ENCODE measurements at places on chromosomes 3 and 15.

GRCh38 chr15:57462381-57462780 lies 86.1 kb downstream of the CGNL1 start:
- DNase-seq: no peak

GRCh38 chr15:92819278-92820235 lies 80.6 kb upstream of the CHD2 start:
- DNase-seq: no peak

GRCh38 chr3:142029791-142030190 lies 119.6 kb downstream of the TFDP2 start:
- no peak for DNase-seq

DNA sequence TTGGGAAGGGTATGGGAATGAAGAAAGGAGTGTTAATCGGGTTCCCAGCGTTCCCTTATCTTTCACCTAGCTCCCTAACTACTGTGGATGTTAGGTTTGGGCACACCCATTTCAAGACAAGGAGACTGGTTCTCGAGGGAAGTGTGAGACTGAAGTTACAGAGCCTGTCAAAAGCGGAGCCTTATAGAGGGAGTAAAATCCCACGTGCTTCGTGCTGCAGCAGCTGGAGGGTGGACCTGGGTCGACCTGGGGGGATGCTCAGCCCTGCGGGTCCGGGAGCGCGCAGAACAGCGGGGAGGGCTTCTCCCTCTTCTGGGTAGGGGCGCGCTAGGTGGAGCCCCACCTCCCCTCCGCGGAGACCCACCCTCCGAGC lies 314 bp upstream of the TMED3 start:
- no peak for DNase-seq

DNA sequence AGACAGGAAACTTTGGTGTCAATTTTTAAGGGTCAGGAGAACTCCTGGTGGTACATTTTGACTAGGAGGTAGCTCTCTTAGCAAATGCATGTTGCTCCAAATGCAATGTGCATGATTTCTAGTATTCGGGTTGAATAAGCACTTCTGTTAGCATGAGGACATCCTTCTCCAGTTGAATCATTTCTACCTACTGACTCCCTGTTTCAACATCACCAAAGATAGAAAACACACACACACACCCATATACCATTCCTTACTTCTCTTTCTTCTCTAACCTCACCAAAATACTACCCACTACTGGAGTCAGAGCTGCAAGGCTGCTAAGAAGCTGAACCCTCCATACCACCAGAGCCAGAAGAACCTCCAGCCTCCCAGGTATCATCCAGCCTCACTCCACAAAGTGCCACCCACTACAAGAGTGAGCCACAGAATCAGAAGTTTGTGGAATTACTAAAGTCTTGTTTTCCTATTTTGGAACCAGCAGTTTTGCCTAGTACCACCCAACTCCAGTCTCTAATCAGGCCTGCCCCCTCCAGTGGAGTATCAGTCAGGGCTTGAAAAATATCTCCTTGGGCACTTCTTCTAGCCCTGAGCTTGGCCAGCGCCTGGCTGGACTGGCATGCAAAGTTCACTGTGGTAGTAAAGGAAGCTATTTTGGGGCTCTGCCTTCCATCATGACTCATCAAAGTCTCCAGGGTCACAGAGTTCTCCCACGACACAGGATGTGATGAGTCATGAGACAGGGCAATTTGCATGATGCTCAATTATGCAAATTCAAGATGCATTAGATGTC lies 110.3 kb downstream of the CYP19A1 start:
- DNase-seq: peak; percentile 33

- DNase-seq: no peak
Measured at GRCh38 chr15:47794252-47794914, 77.1 kb downstream of the SEMA6D start.

DNA sequence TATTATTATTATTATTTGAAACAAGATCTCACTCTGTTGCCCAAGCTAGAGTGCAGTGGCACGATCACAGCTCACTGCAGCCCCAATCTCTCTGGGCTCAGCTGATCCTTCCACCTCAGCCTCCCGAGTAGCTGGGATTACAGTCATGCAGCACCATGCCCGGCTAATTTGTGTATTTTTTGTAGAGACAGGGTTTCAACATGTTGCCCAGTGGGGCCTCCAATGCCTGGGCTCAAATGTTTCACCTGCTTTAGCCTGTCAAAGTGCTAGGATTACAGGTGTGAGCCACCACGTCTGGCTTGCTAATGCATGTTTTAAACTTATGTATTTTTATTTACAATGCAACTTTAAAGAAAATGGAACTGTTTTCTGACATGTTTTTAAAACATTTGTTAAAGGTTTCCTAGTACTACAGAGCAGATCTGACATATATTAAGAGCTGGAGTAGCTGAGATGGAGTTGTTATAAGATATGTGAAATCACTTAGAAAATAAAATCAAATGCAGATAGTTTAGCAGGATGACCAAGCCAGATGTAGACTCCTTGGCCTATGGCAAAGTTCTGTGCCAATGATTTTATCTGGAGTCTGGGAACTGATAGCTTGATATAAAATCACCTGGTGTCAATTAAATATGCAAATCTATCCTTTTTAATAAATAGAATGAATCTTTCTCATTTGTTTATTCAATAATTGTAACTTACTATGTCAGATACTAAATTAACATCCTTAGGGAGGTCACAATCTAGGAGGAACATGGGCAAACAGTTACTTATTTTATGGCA lies 310.1 kb upstream of the NAALADL2 start:
- DNase-seq: no peak

- DNase-seq: no peak
Measured at GRCh38 chr15:49875392-49875791, 243.6 kb downstream of the ATP8B4 start.

GRCh38 chr3:166243511-166243910 lies 406.3 kb upstream of the BCHE start:
- no peak for DNase-seq

DNA sequence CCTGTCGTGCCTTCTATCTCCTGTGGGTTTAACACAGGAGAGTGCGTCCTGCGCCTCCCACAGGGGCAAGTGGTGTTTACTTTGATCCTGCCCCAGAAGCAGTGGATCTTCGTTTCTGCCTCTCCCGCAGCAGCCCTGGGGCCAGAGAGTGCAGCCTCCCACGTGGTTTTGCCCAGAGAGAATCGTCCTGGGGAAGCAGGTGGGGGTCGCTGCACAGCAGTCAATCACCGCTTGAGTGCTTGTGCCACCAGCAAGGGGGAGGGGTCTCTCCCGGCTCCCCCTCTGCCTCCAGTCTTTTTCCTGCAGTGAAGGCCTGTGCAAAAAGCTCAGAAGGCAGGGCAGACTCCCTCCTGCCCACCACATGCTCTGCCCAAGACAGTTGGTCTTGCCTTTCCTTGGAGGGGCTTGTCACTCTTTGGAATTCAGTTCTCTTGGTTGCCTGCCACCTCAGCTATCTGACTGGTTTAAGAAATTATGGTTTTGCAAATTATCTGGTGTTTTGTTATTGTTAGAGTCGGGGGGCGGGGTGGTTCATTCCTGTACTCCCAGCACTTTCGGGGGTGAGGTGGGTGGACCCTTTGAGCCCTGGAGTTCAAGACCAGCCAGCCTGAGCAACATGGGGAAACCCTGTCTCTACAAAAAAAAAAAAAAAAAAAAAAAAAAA lies 26.9 kb downstream of the STOML1 start:
- no peak for DNase-seq

DNA sequence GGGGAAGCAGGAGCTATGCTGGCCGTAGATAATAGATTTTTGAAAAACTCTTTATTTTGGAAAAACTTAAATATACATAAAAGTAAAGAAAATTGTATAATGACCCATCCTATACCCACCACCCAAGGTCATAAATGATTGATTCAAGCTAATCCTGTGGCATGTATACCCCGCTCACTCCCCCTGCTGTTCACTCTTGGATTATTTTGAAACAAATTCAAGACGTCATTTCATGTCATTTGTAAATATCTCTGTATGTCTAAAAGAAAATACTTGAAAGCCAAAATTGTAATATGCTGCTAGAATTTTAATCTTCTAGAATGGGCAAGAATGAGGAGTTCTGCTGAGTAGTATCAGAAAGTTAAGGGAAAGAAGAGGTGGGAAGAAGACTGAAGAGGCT lies 241.7 kb downstream of the FEZF2 start:
- DNase-seq: no peak

- DNase-seq: no peak
Measured at GRCh38 chr3:27990324-27990723, 251.1 kb upstream of the CMC1 start.

GRCh38 chr3:355622-356021 lies 159.1 kb downstream of the CHL1 start:
- no peak for DNase-seq

DNA sequence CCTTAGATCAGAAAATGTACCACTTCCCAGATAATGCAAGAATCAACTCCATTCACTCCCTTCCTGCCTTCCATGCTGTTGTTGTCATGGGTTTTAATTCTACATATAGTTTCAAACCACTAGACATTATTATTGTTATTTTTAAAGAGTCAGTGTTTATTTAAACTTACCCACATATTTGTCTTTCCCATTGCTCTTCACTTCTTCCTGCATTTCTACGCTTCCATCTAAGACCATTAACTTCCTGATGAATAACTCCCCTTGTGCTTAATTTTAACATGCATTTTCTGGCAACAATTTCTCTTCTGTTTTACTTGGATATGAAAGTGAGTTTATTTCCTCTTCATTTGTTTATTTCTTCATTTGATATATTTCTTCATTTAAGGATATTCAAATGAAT lies 127.1 kb upstream of the FHIT start:
- DNase-seq: no peak

DNA sequence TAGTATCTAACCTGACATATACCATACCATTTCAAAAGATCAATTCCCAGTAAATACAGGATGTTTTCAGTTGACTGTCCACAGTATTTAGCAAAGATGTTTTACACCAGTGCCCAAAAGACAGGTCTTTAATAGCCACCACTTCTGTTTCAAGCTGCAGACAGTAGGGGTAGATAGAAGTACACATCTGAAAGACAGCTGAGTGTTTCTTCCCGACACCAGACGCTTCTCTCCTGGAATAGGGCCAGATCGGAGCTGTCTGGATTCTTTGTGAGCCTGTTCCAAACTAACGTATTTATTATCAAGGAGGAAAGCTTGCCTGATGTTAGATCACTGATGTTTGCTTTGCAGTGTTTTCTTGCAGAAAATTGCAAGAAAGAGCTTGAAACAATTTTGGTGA lies 136.1 kb upstream of the RBMS3 start:
- no peak for DNase-seq

GRCh38 chr15:90421527-90421926 lies 33.5 kb downstream of the IQGAP1 start:
- DNase-seq: no peak

DNA sequence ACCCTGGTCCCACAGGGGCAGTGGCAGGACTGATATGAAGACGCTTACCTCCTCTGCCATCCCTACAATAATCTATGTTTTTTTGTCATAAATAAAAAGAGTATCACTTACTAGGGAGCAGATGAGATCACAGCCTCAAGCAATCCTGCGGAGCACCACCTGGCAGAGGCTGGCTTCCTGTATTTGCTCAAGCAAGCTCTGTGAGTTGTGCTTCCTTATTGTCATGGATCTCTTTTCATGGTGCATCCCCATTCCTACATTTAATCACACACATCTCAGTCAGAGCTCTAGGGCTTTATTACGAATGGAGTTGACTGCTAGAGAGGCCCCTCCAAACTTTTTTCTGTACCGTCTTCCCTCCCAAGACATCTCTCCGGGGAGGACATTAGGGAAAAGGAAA lies 186.0 kb downstream of the UBE2E2 start:
- no peak for DNase-seq

DNA sequence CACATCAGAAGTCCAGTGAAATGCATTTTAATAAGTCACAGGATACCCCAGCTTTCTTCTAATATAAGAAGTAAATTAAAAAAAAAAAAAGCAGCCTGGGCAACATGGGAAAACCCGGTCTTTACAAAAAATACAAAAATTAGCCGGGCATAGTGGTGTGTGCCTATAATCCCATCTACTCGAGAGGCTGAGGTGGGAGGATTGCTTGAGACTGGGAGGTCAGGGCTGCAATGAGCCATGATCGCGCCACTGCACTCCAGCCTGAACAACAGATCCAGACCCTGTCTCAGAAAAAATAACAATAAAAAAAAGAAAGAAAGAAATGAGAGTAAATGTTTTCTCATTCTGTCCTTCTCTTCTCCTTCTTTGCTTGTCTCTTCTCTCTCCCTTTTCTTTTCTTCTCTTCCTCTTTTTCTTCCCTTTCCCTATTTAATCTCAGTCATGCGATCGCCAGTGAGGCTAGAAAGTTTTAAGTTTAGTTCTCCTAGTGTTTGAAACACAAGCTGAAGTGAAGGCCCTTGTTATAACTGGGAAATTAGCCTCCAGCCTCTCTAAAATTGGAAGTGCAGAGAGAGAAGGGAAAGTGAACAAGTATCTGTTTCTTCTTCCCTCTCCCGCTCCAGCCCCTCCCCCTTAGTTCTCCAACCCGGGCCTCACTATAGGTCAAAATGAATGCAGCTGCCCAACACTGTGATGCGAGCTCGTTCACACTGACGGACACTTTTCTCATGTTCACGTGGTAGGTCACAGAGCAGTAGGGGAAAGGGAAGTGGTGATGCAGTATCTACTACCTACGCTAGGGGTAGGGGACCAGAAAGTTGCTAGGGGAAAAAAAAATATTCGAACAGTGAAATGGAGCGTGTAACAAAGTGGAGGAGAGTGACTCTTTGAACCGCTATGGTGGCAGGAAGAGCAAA lies 23.5 kb upstream of the TSC22D2 start:
- peak; percentile 40 for DNase-seq
